ENCODE measurements at places on chromosomes 2 and 18.

GRCh38 chr2:20048488-20049448, 2.7 kb downstream of the LAPTM4A start:
- no peak for DNase-seq

- no peak for DNase-seq
Observed at GRCh38 chr2:39127973-39128372, 7.1 kb upstream of the SOS1 start.

DNA sequence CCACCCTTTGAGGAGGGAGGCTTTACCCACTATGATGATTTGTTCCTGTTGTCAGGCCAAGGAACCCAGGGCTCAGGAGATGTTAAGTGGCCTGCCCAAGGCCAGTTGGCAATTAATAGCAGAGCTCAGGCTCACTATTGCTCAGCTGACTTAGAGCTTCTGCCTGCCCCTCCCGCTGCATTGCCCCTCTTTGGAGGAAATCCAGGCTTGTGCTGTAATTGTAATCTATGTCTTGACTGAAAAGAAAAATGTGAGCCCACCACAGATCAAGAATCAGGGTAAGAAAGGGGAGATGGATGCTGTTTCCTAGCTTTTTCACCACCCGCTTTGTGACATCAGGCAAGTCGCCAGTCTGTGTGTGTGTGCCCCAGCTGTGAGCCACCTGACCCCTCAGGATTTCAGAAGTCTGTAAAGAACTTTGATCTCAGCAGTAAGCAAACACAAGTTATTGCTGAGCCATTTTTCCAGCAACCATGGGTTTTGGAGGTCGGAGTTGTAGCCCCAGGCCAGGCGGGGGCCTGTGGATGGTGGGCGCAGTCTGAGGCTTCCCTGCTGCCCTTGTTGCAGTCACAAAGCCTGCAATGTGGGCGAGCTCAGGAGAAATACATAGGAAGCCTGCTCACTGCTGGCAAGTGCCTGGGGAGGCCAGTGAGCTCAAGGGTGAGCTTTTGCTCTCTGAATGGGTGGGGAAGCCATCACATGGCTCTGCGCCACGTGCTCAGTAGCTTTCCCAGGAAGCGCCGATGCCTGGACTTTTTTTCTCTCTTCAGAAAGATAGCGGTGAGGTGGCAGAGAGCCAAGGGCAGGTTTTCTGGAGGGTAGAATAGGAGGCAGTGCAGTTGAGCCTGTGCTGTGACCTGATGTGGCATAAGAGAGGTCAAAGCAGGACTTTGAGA, 6.1 kb downstream of the CABLES1 start:
- no peak for DNase-seq

DNA sequence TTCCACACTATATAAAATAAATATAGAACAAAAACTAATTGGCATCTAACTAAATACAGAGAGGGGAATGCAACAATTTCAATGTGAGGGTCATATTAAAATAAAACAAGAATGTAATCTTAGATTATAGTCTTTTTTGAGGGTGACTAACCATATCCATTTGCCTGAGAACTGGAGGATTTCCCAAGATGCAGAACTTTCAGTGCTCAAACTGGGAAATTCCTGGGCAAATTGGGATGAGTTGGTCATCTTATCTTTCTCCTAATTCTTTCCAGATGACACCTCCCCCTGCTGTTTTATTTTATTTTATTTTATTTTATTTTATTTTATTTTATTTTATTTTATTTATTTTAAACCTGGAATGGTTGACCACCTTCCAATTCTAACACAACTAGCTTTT, 846.2 kb downstream of the SLC4A3 start:
- DNase-seq: no peak

- no peak for DNase-seq
Observed at GRCh38 chr2:235287375-235287733, 206.5 kb upstream of the AGAP1 start.

- DNase-seq: no peak
Observed at GRCh38 chr2:73285159-73285739, 971 bp upstream of the FBXO41 start.

- DNase-seq: no peak
Observed at GRCh38 chr2:11326677-11327211, 17.7 kb downstream of the ROCK2 start.

DNA sequence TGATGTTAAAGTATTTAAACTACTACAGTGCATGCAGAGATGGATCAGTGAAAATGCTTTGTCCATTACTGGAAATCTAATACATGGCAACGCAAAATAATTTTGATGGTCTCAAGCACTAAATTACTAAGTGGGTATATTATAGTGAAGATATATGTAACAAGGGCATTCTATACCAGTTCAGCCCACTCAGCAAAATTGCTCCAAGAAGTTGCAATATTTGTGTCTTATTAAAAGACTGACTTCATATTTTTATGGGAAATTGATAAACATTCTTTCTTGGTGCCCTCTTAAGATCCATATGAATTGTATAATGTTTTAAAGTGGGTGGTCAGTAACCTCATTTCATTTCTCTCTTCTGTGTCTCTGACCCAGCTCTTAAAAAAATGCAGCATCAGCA, 343.1 kb upstream of the MEX3C start:
- DNase-seq: no peak

- DNase-seq: no peak
Observed at GRCh38 chr2:158743466-158743865, 51.7 kb upstream of the DAPL1 start.

DNA sequence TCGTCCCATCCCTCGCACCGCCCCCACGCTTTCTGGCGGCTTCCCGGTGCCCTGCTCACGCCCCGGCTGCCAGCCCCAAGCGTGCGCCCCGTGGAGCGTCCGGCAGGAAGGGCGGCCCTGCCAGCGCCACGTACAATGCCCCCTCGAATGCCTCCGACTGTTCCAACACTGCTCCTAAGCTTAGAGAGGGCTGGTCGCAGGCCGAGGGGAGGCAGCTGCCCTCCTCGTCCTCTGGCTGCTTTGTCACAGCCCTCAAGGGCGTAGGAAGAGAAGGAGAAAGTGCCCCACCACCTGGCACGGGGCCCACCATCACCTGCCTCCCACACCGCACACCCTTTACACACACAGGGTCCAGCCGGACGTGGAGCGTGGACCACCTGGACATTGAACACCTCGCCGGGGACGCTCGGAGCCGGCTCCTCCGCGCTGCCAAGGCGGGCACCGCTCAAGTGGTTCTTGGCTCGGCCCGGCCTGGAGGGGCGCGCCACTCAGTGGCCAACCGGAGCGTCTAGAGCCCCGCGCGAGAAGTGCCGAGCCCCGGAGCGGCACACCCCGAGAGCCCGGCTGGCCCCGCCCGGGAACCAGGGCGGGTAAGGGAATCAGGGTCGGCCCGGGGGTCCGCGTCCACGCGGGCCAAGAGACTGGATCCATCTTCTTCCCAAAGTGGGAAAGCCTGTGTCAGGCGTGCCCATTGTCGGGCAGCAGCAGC, 830 bp downstream of the DNER start:
- no peak for DNase-seq

- DNase-seq: peak; percentile 38
Observed at GRCh38 chr2:218010140-218010983, 7.6 kb upstream of the TNS1 start.

DNA sequence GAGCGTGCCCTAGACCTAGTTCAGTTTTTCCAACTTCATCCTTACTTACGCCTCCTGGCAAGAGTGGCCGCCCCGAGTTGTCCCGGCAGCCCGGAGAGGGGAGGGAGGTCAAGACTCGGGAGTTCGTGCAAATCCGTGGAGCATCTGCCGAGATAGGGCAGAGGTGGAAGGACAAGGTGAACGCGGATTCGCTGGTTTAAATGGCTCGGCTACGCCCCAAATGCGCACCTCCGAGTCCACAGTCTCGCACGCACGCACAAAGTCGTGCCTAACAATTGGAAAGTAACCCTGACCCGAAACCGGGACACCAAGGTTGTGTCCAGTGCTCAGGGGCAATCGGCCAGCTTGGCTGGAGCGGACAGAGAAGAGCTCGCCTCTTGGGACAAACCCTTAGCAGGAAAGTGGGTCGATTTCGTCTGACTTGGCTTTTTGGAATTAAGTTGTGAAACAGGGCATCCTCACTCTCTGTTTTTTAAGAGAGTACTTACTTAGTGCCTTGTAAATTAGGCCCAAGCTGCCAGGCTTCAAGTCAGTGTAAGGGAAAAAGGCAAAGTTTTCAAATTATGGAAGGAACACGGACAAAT, 726 bp upstream of the SS18 start:
- DNase-seq: no peak

- DNase-seq: no peak
Observed at GRCh38 chr2:162082036-162082435, 8.0 kb upstream of the DPP4 start.

- no peak for DNase-seq
Observed at GRCh38 chr2:28394331-28394877, 1.7 kb downstream of the FOSL2 start.

DNA sequence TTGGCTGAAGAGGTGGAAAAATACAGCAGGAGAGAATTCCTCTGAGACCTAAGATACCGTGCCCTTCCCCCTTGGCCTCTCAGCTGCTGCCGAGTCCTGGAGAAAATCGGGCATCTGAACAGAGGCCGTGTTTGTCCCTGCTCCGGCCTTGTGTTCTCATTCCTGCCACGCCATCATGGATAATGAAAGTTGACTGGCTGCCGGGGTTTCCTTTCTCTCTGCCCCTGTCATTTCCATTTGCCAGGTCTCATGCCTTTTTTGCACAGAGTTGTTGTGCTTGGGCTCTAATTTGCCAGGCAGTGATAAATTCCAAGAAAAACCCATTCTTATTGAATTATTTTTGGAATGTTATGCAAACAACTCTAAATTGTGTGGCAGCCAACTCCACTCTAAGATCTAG, 496.9 kb upstream of the TNP1 start:
- DNase-seq: no peak

- DNase-seq: no peak
Observed at GRCh38 chr2:33903215-33903614, 304.1 kb upstream of the FAM98A start.

DNA sequence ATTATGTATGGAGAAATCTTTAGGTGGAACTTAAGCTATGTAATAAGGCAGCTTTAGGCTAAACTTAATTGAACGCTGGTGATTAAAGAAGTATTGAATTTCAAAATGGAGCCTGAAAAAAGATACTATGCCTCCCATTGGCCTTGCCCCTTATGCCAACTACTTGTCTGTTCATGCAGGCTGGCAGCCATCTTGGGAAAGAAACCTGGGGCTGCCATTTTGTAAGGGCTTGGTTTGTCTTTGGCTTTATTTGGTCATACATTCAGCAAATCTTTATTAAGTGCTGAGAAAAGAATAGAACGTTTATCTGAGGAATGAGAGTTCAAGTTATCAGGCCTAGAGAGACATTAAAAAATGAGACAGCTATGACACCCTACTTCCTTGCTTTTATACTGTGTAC, 231.3 kb downstream of the KCNE4 start:
- no peak for DNase-seq

DNA sequence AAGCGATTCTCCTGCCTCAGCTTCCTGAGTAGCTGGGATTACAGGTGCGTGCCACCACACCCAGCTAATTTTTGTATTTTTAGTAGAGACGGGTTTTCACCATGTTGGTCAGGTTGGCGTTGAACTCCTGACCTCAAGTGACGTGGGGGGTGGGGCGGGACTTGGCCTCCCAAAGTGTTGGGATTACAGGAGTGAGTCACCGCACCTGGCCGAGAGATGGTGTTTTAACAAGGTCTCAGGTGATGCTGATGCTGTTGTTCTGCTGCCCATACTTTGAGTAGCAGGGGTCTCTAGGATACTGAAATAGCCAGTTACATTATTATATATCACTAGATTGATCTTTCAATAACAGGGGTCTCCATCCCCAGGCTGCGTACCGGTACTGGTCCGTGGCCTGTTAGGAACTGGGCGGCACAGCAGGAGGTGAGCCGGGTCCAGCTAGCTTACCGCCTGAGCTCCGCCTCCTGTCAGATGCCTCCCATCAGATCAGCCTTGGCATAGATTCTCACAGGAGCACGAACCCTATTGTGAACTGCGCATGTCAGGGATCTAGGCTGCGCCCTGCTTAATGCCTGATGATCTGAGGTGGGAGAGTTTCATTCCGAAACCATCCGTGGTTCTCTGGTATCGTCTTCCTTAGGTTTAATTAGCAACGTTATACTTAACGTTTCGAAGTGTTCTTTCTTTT, 48.3 kb upstream of the SLC38A11 start:
- no peak for DNase-seq

DNA sequence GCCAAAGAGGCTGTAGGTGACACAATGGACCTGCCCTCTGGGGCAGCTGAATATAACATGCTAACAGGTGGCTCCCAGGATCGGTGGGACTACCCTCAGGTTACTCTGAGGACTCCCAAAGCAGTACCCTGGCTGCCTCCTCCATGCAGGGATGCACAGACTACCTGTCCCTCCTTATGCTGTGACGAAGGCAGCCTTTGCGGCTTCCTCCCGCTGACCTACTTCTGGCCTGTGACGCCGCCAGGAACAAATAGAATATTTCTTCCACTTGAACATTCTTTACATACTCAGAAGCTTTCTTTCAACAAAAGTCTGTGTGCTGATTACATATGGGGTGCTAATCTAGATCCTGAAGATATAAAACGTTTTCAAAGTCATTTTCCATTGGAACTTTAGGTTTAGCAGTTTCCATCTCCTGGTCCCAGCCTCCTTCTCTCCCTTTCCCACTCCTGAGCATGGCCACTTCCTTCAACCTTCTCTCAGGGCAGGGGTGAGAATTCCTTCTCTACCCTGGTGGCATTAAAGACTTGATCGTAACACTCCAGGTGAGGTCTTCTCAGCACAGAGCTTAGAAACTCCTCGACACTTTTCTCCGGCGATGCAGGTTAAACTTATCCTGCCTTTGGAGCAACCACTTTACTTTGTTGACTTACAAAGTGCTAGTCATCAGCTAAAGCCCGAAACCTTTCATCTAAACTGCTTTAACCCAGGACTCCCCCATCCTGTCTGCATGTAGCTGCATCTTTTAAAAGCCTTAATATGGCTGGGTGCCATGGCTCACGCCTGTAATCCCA, 58.9 kb upstream of the STK17B start:
- no peak for DNase-seq

GRCh38 chr2:198518935-198519334, 714.5 kb downstream of the PLCL1 start:
- no peak for DNase-seq

GRCh38 chr2:101619191-101619591, 78.3 kb upstream of the MAP4K4 start:
- no peak for DNase-seq

DNA sequence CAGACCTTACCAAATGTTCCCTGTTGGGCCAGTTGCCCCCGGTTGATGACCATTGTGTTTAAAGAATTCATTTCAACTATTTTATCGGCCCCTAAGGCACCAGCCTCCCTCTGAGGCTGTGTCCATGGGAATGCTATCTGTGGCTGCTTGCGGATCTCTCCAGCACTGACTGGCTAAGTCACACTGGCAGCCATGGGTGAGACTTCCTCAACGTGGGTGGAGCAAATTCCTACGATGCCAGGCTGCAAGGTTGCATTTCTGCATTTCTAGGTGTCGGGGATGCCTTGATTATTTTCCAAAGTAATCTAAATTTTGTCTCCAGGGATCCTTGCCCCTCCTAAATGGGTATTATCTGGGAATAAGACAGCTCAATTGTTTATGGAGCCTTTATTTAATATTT, 6.2 kb downstream of the CXCR4 start:
- no peak for DNase-seq

- DNase-seq: no peak
Observed at GRCh38 chr2:127302168-127302567, 8.2 kb upstream of the ERCC3 start.

Measured in GOT3 (cell line).